Endothelial cell (in vitro differentiated cells): ENCODE measurements at places on chromosomes 7 and 10. TPM values are rescaled to one million over a fixed set of nuclear protein-coding genes. Genes with fewer than 3 reads are reported as not detected.

GRCh38 chr10:29880856-29881255, 178.5 kb downstream of the JCAD start:
- no peak for DNase-seq

The CCZ1B gene
- 47.7 TPM for total RNA-seq

GRCh38 chr10:91117505-91117904, 103.0 kb upstream of the PCGF5 start:
- DNase-seq: no peak

The PALS2 gene
- 32.0 TPM for total RNA-seq

The MRLN gene
- total RNA-seq: not detected

- no peak for DNase-seq
These were observed 16.4 kb upstream of the NDUFA5 start for GRCh38 chr7:123573896-123574467.

The CNTNAP2 gene
- total RNA-seq: 5.4 TPM
